NB4 (cell line): ENCODE measurements at places on chromosomes 2 and 18.

DNA sequence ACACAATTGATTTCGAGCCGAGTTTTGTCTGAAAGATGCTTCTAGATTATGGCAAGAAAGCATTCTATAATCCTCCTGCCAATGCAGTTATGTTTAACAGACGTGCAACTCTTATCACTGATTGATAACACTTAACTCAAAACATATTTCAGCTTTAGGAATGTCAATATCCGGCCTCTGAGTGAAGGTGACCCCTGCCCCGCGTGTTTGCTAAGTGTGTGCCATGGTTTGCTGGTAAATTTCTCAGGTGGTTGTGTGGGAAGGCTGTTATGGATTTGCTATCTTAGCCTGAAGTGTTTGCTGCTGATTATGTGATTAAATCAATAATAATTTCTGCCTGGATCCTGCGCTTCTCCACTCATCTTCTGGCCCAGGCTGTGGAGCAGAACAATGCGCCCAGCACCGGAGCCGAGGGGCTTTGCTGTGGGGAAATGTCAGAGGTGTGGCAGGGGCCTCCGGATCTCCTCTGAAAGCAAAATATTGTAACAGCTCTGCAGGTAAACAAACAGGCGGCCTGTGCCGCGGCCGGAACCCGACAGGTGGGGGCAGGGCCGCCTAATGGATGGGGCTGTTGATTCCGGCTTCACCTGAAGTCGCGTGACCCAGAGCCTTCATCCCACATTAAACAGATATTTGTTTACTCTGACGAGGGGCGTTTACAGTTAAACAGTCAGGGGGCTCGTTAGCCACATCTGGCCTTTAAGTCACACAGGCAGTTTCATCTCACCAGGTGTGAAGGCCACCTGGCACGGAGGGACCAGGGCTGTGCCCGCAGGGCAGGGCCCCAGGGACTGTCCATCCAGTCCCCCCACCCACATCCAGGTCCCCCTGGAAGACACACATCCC is 210.7 kb upstream of the SALL3 start:
- DNase-seq = no peak

GRCh38 chr2:118848381-118849225 is 1.2 kb upstream of the EN1 start:
- no peak for DNase-seq

- no peak for DNase-seq
Measured at GRCh38 chr2:190584980-190585661, 50.6 kb upstream of the NEMP2 start.

- no peak for DNase-seq
Measured at GRCh38 chr2:192208848-192209247, 14.1 kb upstream of the TMEFF2 start.

GRCh38 chr18:45590036-45590886 is 25.0 kb upstream of the SLC14A2 start:
- DNase-seq = no peak

DNA sequence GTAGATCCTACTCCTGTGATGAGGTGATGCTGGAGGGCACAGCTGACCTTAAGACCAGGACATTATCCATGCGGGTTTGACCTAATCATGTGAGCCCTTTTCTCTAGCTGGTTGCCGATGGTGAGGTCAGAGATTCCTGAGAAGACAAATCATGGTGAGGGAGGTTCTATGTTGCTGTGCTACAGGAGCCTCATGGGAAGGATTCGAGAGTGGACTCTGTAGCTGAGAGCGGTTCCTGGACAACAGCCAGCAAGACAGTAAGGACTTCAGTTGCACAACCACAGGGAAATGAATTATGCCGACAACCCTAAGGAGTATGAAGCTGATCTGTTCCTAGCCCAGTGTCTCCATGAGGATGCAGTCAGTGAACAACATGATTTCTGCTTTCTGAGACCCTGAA is 80.4 kb downstream of the EPB41L3 start:
- DNase-seq = no peak

- DNase-seq = no peak
Measured at GRCh38 chr2:46861916-46862315, 53.7 kb downstream of the MCFD2 start.

- DNase-seq = no peak
Measured at GRCh38 chr18:57275111-57275510, 77.2 kb upstream of the ST8SIA3 start.

- DNase-seq = no peak
Measured at GRCh38 chr2:218298314-218298875, 6.1 kb upstream of the TMBIM1 start.

GRCh38 chr2:240435948-240436682 is 652 bp downstream of the GPC1 start:
- no peak for DNase-seq

DNA sequence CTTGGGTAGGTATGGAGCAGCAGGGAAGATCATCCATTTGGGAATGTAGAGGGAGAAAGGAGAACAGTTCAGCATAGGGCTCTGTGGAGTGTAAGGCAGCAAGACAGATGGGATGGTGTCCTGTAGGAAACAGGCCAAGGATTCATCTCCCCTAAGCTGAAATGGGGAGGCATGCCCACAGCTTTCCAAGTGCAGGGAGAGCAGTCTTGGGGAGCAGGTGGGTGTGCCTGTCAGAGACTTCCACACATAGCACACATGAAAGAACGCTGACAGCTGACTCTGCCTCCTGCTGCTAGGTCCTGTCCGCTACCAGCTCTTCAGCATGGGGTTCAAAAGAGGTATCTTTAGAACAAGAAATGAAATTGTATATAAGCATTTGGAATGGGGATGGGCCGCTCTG is 9.0 kb downstream of the SETBP1 start:
- DNase-seq = no peak

- DNase-seq = peak; percentile 20
Measured at GRCh38 chr2:113799375-113799774, 42.9 kb upstream of the SLC35F5 start.

- peak; percentile 42 for DNase-seq
Measured at GRCh38 chr2:205563646-205564045, 118.7 kb upstream of the NRP2 start.

DNA sequence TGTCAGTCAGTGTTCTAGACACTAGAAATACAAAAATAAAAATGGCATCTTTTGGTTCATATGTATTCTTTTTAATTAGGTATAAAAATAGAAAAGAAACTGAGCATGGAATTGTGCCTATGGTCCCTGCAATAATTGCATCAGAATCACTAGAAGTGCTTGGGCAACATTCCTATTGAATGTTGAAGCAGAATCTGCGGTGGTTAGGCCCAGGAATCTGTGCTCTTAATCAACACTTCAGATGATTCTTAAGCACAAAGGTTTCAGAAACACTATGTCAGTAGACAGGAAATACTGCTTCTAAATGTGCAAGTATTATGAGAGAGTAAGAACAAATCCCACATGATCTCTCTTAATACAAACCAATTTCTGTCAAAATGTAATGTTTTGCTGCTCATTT is 20.3 kb upstream of the RBBP8 start:
- DNase-seq = no peak
